ENCODE measurements at places on chromosomes 7 and 10. TPM values are rescaled to one million over a fixed set of nuclear protein-coding genes. Genes with fewer than 3 reads are reported as not detected.

DNA sequence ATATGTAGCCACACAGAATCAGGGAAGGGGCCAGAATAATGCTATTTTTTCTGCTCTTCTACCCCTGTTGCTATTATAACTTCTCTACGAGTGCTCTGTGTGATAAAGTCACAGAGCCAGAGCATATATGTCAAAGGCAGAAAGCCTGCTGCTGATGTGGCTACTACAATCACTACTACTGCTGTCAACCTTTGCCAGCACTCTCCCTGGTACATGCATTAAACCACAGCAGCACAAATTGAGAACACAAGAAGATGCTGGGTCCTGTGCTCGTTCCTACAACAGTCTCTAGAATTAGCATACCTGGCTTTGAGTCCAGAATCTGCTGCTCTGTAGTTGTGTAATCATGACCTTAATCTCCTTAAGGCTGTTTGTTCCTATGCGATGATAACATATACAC, 108.6 kb downstream of the SEMA3A start:
- DNase-seq: no peak

Gene NRCAM
- polyA plus RNA-seq: 35.1 TPM

Gene ASZ1
- not detected for polyA plus RNA-seq

DNA sequence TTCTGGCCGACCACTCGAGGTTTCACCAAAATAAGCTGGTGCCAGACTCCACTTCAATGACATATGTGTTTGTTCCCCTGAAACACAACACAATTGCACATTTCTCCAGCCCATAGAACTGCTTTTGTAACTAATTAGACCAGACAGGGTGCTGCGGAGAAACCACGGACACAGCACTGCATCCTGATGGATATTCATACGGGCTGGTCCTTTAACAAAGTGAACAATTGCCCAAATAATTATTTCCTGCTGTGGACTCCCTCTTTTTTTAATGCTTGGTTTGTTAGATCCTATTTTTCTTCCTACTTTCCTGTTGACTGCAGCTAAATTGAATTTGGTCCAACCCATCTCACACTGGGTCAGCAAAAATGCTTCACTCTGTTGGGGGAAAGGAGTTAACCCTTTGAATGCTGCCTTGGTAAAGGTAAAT, 198.6 kb upstream of the BMPER start:
- no peak for DNase-seq

GRCh38 chr7:146635205-146636032, 518.8 kb downstream of the CNTNAP2 start:
- no peak for DNase-seq

DNA sequence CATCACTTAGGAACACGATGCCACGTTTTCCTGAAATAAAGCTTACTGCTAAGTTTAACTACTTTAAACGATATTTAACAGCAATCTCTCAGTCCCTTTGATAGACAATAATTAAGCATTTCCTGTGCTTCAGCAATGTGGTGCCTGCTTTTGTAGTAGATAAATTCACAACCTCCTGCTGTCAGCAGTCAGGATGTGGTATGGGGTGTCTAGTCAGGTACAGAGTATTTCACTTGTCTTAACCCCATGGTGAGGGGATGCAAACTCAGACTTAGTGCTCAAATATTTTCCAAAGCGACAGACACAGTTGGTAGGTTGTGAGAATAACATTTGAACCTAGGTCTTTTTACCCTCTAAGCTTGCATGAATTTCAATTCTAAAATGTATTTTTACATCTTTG, 526.2 kb upstream of the PFKP start:
- DNase-seq: no peak

DNA sequence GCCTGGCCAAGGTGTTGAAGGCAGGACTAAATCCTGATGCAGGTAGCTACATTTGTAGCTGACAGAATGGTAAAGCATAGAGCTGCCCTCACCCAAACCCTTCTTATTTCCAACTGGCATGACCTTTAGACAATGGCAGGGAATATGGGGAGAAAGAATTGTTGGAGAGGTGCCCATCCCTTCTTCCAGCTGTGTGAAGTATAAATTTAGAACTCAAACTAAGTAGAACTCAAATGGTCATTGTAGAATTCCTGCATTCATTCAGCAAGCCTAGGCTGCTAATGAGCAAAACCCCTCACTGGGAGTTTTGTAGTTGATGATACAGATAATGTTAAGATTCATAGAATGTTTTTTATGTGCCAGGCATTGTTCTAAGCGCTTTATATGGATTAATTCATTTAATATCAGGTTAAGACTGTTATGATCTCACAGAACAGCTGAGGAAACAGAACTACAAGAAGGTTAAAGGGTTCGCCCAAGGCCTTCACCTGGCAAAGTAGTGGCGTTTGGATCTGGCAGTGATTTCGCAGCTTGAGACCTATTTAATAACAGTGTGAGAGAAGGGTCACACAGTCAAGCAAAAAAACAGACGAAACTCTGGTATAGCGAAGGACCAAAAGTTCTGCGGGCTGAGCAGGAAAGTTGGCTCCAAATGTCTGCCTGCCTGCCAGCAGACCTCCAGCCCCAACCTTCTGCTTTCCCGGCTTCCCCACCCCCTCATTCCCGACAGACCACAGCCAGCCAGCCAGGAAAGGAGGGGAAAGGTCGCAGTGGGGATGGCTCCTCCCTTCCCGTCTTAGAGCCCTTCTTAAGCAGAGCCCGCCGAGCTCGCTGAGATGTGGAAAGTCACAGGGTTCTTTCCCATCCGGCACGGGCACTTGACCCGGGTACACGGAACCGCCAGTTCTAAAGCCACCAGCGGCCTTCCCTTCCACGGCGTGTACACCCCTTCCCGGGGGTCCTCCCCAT, 1.6 kb upstream of the HILPDA start:
- DNase-seq: peak; percentile 94

- DNase-seq: no peak
These were observed 46.5 kb downstream of the INPP5F start for GRCh38 chr10:119772334-119772733.

DNA sequence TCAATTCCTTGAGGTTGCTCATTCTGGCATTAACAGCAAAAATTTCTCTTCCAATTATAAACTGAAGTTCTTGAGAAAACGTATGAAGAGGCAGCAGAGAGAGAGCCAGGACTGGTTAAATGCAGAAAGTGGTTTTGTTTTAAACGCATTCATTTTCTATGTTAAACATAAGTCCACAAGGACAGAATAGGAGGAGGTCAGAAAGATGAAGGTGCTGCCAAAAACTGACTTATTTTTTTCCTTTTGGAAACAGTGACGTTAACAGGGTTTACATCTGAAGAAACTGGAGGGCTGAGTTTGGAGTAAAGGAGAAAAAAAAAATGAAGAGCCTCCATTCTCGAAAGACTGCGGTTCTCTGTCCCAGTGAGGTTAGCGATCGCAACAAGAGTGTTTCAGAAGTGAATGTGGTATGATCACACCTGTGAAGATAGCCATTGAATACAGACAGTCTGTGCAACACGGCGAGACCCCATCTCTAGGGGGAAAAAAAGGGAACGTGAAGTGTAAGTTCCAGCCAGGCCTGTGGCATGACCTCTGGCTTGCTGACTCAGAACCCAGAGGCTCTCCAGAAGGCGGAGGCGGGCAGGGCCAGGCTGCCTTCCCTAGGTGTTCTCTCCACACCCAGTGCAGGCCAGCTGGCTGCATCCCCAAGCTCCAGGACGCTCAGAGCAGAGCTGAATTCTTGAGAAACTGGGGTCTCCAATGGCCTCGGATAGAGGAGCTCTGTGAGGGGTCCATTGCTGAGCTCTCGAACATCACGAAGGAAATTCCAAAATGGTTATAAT, 84.0 kb downstream of the CHST15 start:
- DNase-seq: peak; percentile 78

GRCh38 chr10:66717231-66717981, 208.4 kb upstream of the LRRTM3 start:
- no peak for DNase-seq

- DNase-seq: peak; percentile 70
These were observed 6.9 kb upstream of the CREB3L2 start for GRCh38 chr7:138008588-138009349.

Gene MYPN
- polyA plus RNA-seq: 110 TPM

GRCh38 chr10:36183726-36184125, 541.6 kb upstream of the FZD8 start:
- DNase-seq: no peak

Gene CALU
- polyA plus RNA-seq: 214 TPM

Gene IFIT3
- polyA plus RNA-seq: 8.2 TPM

- DNase-seq: no peak
These were observed 244.6 kb upstream of the GRB10 start for GRCh38 chr7:51027106-51027934.

GRCh38 chr10:127906548-127907377, at the start of gene PTPRE:
Gene PTPRE, plus strand, starts transcription at chr10:127907103. Its CDS starts 133,779 bp downstream, at chr10:128040882.
- peak; percentile 76 for DNase-seq

Gene CYP2E1
- 1.6 TPM for polyA plus RNA-seq

DNA sequence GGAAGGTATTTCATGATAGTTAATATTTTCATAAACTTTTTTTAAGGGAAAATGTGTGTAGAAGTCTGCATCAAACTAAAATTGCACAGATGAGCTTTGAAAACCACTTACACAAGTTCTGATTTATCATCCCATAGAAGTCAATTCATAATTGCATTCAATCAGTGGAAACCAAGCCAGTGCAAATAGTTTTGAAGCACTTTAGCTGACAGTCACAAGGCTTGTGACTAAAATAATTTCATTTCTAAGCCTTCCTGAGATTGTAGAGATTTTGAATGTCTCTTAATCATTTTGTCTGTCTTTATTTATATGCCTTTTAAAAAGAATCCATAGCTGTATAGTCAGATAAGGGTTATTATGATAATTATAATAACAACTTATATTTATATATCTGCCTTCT, 41.4 kb downstream of the EXOC4 start:
- no peak for DNase-seq

Gene PTF1A
- polyA plus RNA-seq: not detected

- no peak for DNase-seq
These were observed 7.2 kb upstream of the CHCHD1 start for GRCh38 chr10:73774637-73775036.

Gene SLC13A4
- 3.8 TPM for polyA plus RNA-seq
